ENCODE measurements at places on chromosomes 12 and 14. TPM values are rescaled to one million over a fixed set of nuclear protein-coding genes. Genes with fewer than 3 reads are reported as not detected.

DNA sequence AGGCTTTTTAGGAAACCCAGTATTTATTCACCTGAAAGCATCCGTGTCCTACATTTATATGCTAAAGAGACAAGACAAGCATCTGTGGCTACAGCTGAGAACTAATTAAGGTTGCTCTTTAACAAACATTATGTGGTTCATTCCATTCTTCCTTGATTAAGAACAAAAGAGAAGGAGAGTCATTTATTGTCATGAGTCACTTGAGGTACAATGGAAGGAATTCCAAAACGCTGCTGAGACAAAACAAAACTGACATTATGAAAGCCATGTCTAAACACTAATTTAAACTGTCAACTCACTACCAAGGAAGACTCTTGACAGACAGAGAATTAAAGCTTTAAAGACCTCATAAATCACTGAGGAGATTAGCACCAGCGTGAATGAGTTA is 214.4 kb downstream of the BMP4 start:
- no peak for DNase-seq

- no peak for DNase-seq
These were observed 12.4 kb downstream of the MGST1 start for GRCh38 chr12:16359512-16360491.

DNA sequence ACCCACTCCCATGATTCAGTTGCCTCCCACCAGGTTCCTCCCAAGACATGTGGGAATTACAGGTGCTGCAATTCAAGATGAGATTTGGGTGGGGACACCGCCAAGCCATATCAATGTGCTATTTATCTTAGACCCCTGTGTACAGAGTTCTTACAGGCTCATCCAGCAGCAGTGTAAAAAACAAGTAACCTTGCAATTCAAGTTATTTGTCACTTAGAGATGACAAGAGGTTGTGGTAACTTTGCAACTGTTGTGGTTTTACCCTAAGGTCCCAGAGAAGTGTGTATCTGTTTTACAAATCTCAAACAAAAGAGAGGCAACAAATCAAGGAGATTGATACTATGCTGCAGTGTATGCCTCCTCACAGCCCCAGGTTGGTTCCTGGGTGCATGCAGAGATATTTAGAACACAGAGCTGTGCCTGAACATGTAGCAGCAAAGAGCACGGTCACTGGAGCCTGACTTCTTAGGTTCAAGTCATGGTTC is 11.5 kb upstream of the HELB start:
- no peak for DNase-seq

- DNase-seq = no peak
These were observed at the start of gene CLEC1A for GRCh38 chr12:10098791-10099190. TSS of gene CLEC1A (minus strand) at chr12:10098985. CDS start at chr12:10098922, 63 bp downstream.

Gene TESPA1
- 18.7 TPM for polyA plus RNA-seq

Gene TBX5
- not detected for polyA plus RNA-seq

Gene IAPP
- not detected for polyA plus RNA-seq

Gene UNC79
- 0.03 TPM for polyA plus RNA-seq

DNA sequence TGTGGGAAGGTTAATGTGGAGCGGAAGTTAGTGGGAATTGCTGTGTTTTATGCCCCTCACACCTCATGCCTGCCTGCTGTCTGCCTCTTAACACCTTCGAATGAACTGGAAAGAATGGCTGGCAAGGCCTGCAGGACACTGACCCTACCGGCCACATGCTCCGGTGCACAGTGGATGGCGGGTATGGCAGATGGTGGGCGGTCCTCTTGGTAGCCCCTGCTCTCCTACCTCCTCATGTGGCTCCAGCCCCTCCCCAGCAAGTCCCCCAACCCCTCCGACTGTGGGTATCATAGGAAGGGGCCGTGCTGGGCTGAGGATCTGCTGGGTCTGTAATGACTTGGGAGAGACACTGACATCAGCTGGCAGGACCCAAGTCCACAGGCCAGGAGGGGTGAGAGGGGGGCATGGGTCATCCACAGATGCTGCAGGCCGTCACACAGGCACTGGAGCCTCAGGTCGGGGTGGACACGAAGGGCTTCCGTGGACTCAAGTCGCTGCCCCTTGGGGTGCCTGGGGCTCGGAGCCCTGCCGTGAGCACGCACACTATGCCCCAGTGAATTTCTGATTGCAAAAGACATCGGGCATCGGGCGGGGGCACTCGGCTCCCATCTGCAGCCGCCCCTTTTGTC is 77.4 kb downstream of the KIF26A start:
- DNase-seq = no peak

DNA sequence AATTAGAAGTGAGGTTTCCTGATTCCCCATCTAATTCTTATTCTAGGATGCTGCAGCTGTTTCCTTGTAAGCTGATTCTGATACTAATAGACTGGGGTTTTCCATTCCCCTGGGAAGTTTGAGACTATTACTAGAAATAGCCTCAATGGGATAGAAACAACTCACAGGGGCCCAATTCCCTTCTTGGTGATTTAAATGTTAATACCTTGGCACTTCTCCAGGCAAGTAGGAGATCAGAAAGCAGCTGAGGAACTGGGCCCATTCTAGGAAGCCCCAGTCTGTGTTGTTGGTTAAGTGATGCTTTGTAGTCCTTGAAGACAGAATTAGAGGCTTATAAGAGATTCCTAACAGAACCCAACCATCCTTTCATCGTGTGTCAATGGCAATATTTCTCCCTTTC is 407.0 kb upstream of the SEL1L start:
- no peak for DNase-seq

DNA sequence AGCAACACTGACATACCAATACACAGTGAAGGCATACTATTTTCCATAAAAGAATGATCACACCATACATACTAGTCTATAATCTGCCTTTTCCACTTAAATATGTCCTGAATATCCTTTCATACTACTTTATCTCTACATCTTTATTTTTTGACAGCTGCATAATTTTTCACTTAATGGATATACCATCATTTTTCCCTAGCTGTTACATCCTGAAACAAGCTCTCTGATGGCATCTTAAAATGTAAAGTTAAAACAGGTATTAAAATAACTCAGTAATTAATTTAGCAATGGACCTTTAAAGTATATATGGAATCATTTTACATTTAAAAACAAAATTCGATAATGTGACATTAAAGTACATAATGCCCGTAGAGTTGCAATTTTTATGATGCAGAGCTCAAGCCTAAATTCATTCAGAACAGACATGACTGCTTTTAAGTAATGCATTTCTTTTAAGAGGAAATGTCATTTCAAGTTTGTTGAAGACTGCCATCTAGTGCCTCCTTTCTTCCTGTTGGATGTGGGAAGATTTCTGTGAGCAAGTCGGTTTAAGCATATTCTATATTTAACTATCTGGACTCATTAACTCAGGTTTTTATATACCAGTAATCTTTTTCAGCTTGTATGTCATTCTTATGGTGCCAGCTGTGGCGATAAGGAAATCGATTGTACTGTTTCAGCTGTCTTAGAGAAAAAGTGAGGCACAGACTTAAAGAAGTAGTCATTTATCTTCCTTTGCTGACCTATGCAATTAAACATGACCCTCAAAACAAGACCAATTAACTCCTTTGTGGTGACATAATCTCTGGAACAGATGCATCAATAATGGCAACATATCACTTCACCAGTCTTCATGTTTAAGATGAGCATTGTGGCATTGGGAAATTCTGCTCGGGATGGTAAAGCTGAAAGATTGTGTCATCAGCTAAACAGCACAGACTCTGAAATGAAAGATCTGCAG is 20.3 kb downstream of the PRICKLE1 start:
- DNase-seq = peak; percentile 51

DNA sequence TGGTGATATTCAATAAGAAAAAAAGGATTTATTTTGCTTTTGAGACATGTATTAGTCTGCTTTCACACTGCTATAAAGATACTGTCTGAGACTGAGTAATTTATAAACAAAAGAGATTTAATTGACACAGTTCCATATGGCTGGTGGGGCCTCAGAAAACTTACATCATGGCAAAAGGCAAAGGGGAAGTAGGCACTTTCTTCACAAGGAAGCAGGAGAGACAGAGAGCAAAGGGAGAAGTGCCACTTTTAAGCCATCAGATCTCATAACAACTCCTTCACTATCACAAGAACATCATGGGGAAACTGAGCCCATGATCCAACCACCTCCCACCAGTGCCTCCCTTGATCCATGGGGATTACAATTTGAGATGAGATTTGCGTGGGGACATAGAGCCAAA is 43.9 kb downstream of the BHLHE41 start:
- no peak for DNase-seq
